NCI-H526 treated with DMSO at 0.1 percent for 48 hours (cell line): ENCODE measurements at places on chromosomes 6 and 20.

GRCh38 chr6:154989448-154989847 lies 5.7 kb upstream of the TIAM2 start:
- no peak for DNase-seq

- no peak for DNase-seq
Observed at GRCh38 chr6:117263353-117263927, 1.9 kb upstream of the VGLL2 start.

DNA sequence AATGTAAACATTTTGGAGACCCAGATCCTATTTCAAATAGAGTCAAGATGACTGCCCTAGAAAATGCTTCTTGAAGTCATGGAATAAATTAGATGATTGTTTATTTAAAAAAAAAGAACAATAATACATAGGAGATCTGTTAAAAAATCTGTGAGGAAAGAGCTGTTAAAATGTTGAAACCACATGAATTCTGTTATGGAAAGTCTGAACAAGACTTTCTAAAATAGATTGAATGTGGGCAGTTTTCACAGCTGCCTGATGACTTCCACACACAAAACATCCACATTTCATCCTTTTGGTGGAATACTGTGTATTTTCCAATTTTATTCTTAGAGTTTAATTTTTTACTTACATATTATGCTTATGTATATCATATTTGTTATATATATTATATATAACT lies 186.1 kb downstream of the LAMA2 start:
- no peak for DNase-seq

DNA sequence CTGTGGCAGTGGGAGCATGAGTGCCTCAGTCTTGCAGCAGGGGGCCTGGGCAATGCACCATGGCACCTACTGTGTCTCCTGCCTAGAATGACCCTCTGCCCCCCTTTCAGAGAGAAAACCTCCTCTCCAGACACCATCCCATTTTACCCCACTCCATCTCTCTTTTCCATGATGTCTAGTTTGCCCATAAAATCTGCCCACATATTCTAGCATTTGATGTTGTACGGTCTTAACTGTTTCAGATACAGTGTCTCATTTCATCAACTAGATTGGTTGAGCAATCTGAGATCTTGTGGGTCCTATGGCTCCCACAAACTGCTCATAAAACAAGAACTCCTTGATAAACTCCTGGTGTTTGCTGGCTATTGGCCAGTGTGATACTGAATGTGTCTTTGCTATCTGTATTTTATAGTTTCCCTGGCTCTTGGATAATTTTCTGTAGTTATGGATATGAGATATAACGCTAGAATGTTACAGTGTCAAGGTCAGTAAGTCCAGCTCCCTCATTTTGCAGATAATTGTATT lies 8.1 kb downstream of the PNPLA1 start:
- DNase-seq: no peak

- no peak for DNase-seq
Observed at GRCh38 chr6:114195631-114196403, 147.0 kb downstream of the HS3ST5 start.

GRCh38 chr6:143684486-143684885 lies 6.7 kb downstream of the PHACTR2 start:
- DNase-seq: no peak

GRCh38 chr6:154388803-154389202 lies 32.2 kb upstream of the IPCEF1 start:
- no peak for DNase-seq

DNA sequence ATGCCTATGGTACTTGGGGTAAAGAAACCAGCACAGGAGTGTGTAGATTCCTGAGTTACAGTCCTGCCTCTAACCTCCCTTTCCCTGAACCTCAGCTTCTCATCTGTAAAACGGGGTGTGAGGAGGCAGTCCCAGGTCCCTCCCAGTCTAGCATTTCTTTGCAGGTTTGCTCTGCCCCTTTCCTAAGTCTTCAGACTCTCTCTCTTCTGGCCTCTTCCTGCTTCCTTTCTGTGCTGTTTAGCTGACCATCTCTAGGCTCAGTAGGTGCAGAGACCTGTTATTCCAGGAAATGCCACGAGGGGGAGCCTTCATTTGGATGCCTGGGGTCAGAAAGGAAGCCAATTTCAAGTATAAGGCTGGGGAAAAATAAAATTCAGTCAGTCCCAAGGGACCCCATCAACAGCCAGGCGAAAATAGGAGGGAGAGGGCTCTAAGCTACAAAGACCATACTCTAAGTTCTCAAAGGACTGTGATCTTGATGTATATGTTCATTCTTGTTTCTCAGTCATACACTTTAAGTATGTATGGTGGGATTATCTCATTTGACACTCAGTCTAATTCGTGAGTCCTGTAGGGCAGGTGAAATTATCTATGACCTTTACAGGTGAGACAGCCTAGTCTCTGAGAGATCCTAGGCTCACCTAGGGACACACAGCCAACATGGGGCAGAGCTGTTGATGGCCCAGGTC lies 89.1 kb downstream of the NCR2 start:
- DNase-seq: peak; percentile 83

DNA sequence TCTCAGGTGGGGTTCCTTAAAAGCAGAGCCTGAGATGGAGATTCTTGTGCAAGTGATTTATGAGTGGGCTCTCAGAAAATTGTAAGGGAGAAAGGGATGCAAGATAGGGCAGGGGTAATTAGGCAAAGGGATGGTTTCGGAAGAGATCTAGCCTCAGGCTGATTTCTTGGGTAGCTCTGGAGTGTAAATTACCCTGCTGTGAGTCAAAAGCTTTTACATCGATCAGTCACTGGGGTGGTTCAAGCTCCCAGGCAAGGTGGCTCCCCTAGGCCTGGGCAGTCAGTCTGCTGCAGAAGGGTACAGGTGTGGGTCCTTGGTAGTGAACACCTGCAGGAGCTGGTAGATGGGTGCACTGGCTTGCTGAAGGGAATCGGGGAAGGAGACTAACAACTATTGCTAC lies 11.1 kb upstream of the PM20D2 start:
- DNase-seq: no peak

- DNase-seq: no peak
Observed at GRCh38 chr6:25010176-25010575, 74.4 kb upstream of the RIPOR2 start.

DNA sequence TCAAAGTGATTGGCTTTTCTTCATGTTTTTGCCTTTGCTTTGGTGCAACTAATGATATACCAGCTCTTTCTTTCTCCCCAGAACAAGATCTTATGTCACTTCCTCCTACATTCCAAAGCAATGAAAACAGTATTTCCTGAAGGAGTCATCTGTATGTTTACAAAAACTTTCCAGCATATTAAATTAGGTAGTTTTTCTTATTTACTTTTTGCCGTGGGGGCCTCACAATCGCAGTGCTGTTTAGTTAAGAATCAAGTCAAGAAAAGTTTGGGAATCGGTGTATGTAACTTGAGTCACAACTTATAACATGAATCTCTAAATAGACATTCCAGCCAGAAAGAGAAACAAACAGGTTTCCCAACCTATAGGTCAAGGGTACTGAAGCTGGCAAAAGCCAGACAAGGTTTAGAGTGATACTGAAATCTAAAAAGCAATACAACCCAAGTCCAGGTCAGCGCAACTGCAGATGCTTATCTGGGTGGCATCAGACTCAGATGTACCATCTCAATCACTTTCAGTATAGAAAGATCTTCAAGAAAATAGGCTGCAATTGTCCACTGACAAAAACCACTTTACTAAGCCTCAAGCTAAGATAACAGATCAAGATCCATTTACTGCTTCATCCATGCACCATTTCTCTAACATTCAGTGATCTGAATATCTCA lies 63.6 kb downstream of the IPCEF1 start:
- no peak for DNase-seq

GRCh38 chr6:119334535-119335264 lies 14.9 kb downstream of the MAN1A1 start:
- DNase-seq: no peak

DNA sequence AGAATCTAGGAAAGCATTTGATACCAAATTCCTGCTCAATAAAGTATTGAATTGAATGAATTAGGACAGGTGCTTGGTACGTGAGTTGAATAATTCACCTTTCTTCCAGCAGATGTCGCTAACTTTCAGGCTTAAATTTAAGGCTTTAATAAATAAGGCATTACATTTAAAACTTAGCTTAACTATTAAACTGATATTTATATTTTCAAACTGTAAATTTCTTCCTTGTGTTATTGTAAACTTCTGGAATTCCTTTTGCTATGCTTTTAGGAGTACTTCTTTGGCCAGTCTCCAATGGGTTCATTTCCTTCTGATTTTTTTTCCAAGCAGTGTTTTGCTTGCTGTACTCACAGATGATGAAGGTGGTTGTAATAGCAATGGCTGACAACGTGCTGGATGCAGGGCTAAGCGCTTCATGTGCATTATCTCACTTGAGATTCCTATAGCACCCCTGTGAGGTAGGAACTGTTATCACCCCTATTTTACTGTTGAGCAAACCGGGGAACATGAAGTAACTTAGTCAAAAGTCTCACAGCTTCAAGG lies 71.3 kb upstream of the SLC2A12 start:
- peak; percentile 19 for DNase-seq

DNA sequence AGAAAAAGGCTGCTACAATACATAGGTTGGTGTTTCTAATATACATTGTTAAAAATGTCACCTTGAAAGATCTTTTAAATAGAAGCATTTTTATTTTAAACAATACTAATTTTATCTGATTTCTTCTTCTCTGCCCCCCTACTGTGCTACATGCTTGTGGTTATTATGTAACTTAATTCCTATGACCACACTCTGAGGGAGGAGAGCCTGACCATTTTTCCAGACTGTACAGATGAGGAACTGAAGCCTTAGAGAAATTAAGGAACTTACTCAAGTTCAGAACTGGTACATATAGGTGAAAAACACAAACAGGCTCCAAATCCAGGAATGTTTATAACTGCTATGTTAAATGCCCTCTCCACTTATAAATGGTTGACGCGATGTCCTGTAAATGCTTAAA lies 43.4 kb upstream of the ARHGAP18 start:
- no peak for DNase-seq

- no peak for DNase-seq
Observed at GRCh38 chr6:347951-348859, 43.3 kb upstream of the IRF4 start.

DNA sequence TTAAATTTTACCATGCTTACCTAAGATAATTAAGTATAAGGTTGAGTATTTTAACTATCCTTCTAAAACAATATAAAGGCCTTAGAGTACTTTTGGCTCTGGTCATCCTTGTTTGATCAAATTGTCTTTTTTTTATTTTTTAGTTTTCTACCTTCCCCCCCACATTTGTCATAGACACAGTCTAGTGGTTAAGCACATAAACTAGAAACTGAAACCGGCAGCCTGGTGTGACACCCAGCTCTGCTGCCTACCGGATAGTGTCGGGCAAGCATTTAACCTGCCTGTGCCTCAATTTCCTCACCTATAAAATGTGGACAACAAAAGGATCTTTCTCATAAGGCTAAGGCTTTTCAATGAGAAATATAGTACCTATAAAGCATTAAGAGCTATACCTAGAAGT lies 21.6 kb upstream of the TULP4 start:
- DNase-seq: no peak

GRCh38 chr20:57749131-57749690 lies 39.4 kb upstream of the PMEPA1 start:
- DNase-seq: no peak

- no peak for DNase-seq
Observed at GRCh38 chr6:16322666-16323312, 84.4 kb downstream of the GMPR start.

DNA sequence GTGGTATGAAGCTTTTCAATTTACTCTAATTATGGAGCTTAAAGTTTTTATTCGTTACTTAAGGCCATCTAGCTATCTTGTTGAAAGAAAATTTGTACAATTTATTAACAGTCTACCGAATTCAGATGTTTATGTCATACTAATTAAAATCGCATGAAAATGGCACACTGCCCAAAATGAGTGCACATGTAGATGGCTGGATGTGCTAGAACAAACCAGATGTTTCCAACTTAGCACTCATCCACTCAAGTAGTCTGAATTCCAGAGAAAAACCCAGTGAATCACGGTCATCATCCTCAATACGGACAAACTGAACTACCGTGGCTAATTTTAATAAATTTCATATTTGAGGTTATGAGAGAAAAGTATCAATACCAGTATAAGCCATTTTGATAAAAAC lies 70.4 kb downstream of the COL12A1 start:
- no peak for DNase-seq

DNA sequence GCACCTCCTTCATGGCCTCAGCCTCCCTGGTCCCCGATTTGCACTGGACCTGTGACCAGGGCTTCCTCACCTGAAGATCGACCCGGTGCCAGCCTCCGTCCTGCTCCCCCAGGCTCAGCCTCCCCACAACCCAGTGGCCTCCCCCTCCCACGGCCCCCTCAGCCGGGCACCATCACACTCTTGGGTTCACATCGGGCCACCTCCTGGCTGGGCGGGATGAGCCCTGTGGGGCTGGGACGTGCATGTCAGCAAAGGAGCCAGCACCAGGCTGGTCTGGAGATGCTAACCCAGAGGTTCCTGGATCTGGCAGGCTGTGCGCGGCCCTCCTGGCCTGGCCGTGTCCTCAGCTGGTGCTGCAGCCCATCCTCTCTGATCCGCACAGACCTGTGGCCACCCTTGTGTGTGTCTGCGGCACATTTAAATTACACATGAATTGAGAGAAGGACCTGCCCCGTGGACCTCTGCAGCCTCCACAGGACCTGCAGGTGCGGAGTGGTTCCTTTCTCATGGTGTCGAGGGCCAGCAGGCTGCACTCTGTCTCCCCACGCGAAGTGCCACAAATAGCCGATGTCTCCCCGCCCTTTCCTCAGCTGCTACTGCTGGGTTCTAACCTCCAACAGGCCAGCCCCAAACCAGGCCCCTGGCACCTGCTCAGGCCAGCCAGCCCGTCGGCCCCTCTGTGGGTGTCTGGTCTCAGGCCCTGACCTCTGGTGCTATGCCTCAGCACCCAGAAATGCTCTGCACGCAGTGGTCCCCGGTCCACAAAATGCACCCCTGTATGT lies 237.5 kb downstream of the ERMARD start:
- no peak for DNase-seq

DNA sequence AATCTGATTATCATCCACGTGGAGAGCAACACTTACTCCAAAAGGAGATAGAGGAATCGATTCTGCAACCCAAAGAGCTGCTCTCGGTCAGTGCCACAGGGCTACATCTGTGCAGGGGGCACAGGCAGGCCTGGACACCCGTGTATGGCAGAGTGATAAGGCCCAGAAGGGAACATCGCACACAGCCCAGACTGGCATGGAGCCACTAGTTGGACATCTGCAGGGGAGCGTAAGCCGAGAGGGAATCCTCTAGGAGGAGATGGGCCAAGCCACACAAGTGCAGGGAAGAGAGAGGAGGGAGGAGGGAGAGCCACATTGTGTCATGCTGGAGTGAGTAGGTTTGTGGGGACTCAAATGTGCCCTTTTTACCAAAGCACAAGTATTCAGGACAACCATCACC lies 50.4 kb upstream of the ENTPD6 start:
- DNase-seq: no peak

DNA sequence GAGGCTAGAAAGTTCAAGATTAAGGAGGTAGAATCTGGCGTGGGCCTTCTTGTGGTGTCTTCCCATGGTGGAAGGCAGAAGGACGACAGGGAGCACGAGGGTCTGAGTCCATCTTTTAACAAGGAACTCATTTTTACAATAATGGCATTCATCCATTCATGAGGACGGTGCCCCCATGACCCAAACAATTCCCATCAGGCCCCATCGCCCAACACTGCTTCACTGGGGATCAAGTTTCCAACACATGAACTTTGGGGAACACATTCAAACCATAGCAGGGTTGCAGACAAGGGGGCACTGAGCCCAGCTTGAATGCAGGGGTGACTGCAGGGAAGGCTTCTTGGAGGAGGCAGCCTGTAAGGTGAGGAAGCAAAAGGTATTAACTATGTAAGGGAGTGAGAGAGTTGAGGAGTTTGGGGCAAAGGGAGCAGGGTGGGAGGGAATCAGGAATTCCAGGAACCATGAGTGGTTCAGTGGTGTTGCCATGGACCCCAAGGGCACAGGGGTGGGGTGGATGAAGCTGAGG lies 5.5 kb downstream of the RAB44 start:
- no peak for DNase-seq
